ENCODE measurements at places on chromosomes 16 and 17. TPM values are rescaled to one million over a fixed set of nuclear protein-coding genes. Genes with fewer than 3 reads are reported as not detected.

FOXJ1 gene
- 0.40 TPM for total RNA-seq

SHCBP1 gene
- total RNA-seq, result 36.0 TPM

MYOCD gene
- total RNA-seq, result 1.1 TPM

ZNF232 gene
- 4.3 TPM for total RNA-seq

SLFN14 gene
- total RNA-seq, result not detected
